ENCODE measurements at places on chromosomes 2 and 18.

- DNase-seq = no peak
Observed at GRCh38 chr2:101362316-101362715, 25.0 kb downstream of the CREG2 start.

GRCh38 chr2:3729055-3729448 is 25.7 kb downstream of the DCDC2C start:
- DNase-seq = no peak

- DNase-seq = no peak
Observed at GRCh38 chr2:15127301-15127700, 433.8 kb downstream of the NBAS start.

DNA sequence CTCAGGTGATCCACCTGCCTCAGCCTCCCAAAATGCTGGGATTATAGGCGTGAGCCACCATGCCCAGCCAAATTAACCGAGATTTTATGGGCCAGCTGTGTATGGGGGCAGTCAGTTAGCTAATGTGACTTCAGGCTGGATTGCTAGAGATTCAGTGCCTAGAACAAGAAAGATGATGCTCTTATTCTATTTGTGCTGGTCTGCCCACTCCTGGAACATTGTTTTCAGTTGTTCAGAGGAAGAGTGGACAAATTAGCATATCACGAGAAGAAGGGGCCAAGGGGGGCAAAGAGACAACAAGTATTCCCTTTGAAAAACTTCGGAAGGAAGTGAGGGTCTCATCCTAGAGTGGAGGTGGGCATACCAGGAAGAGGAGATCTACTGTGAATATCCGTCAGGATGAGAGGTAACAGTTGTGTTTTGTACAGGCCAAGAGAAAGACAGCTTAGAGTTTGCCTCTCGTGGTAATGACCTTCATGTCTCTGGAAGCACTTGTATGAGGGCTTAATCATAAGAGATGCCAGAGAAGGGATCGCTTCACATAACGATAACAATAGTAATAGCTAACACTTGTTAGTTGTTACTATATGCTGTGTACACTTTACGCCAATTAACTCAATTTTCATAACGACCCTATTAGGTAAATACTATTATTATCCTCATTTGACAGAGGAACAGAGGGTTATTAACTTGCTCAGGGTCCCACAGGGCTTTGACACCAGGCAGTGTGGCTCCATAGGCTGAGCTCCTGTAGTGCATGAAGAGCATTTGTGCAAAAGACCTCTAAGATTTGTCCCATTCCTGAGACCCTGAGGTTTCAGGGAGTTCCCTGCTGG is 138.3 kb downstream of the DDX1 start:
- no peak for DNase-seq

GRCh38 chr18:1045658-1046057 is 141.0 kb downstream of the ADCYAP1 start:
- no peak for DNase-seq

GRCh38 chr18:59514203-59514602 is 155.1 kb upstream of the LMAN1 start:
- no peak for DNase-seq

- no peak for DNase-seq
Observed at GRCh38 chr2:107025291-107025857, 139.4 kb upstream of the ST6GAL2 start.

DNA sequence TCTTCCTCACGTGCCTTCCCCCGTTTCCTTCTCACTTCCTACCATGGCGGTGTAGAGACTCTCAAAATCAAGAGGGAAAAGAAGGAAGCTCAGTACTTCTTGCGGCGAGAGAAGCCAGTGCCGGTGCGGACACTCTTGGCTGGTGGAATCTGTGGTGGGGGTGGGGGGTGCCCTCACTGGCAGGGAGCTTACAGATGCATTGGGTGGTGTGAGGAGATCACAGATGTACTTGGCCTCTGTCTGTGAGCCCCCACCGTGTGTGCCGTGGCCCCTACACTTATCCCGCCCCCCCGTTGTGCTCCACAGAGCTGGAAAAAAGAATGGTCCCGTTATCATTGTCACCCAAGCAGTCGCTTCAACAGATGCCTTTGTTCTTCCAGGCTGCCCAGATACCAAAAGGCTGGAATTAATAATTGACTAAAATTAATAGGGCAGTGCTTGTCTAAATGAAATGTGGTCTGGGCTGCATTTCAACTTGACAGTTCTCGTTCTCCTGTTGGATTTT is 79.8 kb downstream of the VAPA start:
- no peak for DNase-seq

GRCh38 chr2:147468963-147469362 is 375.9 kb upstream of the ACVR2A start:
- DNase-seq = no peak
